Immature natural killer cell (primary cell): ENCODE measurements at places on chromosomes 7 and 10. TPM values are rescaled to one million over a fixed set of nuclear protein-coding genes. Genes with fewer than 3 reads are reported as not detected.

- DNase-seq, result no peak
These were observed 103.6 kb downstream of the VIPR2 start for GRCh38 chr7:159040912-159041711.

DNA sequence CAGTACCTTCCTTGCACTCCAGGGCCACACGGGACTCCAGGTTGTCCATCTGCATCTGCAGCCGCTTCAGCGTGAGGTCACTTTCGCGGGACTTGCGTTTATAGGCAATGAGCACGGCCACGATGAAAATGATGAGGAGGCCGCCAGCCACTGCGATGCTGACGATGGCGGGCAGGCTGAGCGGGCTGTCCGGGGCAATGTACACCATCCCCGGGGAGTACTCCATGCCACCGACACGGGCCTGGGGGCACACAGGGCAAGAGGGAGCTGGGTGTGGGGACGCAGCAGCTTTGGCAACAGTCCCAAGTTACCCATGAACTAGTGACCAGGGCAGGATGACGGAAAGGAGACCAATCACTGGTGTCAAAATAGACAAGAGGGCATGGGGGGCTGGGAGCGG is 396.6 kb downstream of the PLXNA4 start:
- DNase-seq, result no peak

ZMYND11 gene
- polyA plus RNA-seq, result 29.4 TPM

PDZD7 gene
- 0.28 TPM for polyA plus RNA-seq

CCDC3 gene
- polyA plus RNA-seq, result not detected

- no peak for DNase-seq
These were observed 269.6 kb upstream of the ZMIZ1 start for GRCh38 chr10:78798976-78799730.

GRCh38 chr7:99036546-99037111 is 107.3 kb downstream of the SMURF1 start:
- no peak for DNase-seq

DNA sequence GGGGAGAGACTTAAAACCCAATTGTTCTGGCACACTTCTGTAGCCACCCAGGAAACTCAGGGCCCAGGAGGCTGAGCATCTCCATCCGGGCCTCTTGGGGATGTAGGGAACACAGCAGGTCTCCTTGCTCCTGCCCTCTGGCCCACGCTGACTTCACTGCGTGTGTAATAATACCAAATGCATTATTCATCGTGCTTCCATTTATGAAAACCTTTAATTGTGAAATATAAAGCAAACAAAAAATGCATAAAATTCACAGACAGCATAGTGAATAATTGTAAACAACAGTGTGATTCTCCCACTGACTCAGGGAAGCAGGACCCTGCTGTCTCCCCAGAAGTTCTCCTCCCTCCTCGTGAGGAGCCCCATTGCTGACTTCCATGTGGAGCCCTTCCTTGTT is 70.3 kb upstream of the SHH start:
- DNase-seq, result no peak

OR2A7 gene
- not detected for polyA plus RNA-seq

DNA sequence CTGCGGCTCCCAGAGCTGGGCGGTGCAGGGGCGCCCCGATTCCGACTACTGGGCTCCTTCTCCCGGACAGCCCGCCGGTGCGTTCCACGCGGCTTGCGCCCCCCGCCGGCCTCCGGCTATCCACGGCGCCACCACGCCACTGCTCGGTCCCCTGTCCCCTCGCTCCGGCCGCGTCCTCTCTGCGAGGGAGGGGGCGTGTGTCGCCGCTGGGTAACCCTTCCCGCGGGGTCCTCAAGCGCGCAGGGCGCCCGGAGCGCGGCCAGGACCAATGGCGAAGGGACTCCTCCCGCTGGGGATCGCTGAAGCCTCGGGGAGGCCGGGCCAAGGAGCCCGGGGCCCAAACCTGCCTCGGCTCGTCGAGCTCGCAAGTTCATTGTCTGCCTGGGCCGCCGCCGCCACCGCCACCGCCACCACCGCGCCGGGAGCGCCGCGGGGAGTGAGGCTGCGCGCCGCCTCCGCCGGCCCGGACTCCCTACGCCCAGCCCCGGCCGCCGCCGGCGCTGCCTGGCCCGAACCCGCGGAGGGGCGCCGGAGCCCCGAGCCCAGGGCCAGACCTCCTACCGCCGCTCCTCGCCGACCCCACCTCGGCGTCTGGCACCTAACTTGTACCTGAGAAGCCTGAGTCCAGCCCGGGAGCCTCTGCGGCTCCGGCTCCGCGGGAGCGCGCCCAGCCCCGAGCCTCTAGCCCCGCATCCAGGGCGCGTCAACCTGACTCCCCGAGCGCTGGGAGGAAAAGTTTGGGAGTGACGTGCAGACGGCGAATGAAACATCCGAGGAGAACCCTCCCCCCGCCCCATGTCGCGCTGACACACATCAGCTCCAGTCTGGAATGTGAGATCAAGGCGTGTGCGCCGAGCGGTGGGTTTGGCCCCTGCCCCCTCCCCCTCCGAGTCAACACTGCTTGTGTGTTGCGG is at the start of gene CHST15:
Gene CHST15, minus strand, starts transcription at position 739 of the 914 bp plus-strand sequence. CDS start 47,386 bp downstream, outside the sequence.
- DNase-seq, result no peak

- DNase-seq, result no peak
These were observed 167.6 kb upstream of the LRGUK start for GRCh38 chr7:133959505-133959904.

- DNase-seq, result no peak
These were observed 31.6 kb downstream of the WBP1L start for GRCh38 chr10:102775201-102775934.

TEX36 gene
- polyA plus RNA-seq, result not detected

GPR26 gene
- not detected for polyA plus RNA-seq

GIMAP6 gene
- polyA plus RNA-seq, result 119 TPM

DNA sequence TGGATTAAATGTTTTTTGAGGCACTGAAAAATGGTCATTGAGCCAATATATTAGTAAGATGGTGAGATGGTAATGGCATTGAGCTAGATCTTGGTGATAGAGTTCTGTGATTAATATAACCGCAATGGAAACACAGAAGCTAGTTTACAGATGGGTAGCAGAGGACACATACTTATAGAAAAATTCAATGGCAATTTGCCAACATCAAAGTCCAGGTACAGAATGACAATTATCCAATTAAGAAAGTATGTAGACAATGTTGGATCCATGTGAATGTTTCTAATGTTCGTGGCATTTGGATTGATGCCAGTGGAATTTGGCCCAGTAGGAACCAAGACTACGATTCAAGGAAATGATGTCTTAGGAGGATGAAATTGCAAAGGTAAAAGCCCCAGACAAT is 187.8 kb downstream of the GNAT3 start:
- no peak for DNase-seq

- DNase-seq, result no peak
These were observed 147.4 kb downstream of the CALCR start for GRCh38 chr7:93427107-93427506.

DNA sequence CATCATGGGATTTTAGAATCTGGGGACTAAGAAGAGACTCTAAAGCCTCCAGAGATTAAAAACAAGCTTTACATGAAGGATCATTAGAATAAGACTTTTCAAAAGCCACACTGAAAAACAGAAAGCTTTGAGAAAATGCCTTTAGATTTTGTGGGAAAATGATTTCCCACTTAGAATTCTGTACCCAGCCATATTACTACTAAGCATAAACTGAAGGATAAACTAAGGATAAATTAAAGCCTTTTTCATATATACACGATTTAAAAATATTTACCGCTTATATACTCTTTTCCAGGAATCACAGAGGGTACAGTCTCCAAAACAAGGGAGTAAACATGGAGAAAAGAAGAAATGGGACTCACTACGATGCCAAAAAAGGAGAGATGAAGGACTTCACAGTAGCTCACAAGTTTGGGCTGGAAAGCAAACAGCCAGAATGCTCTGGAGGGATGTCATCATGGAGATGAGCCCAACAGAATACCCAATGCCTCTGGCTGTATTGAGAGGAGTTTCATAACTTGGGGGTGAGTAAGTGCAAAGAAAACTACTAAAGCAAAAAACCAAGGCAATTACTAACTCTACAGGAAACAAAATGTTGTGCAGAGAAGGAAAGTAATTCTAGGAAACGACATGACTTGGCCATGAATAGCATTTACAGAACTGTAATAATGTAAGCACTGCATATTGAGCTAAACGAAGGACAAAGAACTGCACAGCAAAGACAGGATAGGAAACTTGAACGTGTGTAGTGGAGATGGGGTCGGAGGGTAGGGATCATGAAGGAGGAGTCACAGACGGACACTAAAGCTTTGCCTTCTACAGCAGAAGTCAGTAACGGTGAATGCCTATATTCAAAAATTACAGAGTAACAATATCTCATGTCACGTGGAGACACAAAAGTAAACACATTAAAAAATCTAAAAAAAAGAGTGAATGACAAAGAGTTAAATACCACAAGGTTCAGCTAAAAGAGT is 61.4 kb upstream of the ASAH2 start:
- DNase-seq, result no peak

GNAT3 gene
- polyA plus RNA-seq, result not detected

DNA sequence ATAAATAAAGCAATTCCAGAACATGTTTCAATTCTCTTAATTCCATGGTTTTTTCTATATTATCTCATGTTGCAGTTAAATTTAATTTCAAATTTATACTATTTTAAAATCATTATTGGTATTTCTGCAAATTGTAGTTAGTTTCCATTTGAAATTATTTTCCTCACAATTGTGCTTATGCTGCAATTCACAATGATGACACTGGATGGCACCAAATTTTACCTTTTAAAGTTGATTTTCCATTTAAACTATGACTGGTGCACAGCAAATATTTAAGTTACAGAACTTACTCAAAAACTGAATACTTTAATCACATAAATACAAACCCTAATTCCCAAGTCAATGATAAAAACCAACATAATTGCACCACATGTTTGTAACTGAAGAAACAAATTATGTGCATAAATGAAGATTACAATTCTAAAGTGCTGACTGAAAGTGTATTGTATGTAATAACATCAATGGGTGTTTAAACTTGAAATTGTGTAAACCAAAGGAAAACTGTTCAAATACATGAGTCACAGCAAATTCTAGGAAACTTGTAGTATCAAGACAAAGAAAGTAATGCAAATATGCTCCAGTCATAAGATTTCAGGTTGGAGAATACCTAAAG is 75.3 kb upstream of the AASS start:
- no peak for DNase-seq

DNA sequence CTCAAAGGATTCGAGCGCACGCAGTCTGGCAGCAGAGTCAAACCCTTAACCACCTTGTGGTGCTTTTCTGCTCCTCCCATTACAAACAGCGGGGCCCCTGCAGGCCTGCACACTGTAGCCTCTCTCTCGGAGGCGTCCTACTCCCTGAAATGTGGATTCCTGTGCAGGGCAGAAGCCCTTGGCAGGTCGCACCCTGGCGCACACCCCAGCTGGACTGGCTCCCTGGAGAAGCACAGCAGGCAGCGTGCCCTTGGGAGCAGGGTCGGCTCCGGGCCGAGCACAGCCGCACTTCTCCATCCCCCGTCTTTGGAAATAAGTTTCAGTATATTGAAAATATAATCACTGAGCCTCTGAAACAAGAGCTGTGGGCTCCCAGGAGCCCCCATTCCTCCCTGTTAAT is 144.1 kb downstream of the C10orf105 start:
- DNase-seq, result no peak

DNA sequence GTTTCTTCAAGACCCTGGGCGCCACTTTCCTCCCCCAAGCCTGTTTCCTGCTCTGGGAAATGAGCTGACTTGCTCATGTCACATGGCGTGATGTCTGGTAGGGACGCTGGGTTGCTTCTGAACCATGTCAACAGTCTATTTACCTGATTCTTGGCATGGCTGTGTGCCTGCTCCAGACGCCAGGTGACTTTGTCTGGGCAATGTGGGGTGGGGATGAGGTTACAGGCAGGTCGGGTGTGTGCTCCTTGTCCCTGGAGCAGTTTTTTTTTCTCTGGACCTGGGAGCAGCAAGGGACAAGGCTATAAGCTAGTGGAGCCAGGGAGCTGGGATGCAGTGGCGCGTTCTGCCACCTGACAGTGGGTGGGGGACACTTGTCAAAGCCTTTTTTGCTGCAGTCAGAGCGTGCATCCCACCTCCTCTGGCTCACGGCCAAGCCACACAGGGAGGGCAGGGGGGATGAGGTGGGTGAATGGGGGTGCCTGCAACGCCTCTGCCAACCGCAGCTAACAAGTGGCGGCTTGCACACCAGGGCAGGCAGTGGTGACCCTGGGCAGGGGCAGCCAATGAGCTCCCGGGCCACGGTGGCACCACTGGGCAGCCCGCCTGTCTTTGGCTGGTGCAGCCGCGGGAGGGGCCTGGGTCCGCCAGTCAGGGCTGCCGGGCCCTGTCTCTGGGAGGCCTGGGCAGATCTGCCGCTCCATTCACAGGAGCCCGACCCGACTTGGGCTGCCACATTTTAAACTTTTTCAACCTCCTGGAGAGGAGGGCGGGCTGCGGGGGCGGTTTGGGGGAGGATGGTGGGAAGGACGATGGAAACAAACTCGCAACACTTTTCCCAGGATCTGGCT is 22.9 kb downstream of the DNAJB12 start:
- peak; percentile 100 for DNase-seq

SLC26A5 gene
- not detected for polyA plus RNA-seq

GRCh38 chr10:56317603-56318002 is 43.5 kb downstream of the ZWINT start:
- no peak for DNase-seq

- peak; percentile 33 for DNase-seq
These were observed 114.8 kb upstream of the DIP2C start for GRCh38 chr10:804191-804781.

BAMBI gene
- 0.28 TPM for polyA plus RNA-seq

VTI1A gene
- polyA plus RNA-seq, result 40.2 TPM

GOT1 gene
- 21.7 TPM for polyA plus RNA-seq

- no peak for DNase-seq
These were observed 42.7 kb upstream of the PPIF start for GRCh38 chr10:79304479-79305087.

TMEM213 gene
- 0.74 TPM for polyA plus RNA-seq

PPRC1 gene
- polyA plus RNA-seq, result 3.8 TPM

EBLN1 gene
- not detected for polyA plus RNA-seq
